Fibroblast of villous mesenchyme (primary cell): ENCODE measurements at places on chromosomes 12 and 14. TPM values are rescaled to one million over a fixed set of nuclear protein-coding genes. Genes with fewer than 3 reads are reported as not detected.

The ESRRB gene
- not detected in 2 replicates for total RNA-seq

The AKAP5 gene
- total RNA-seq: 1.9 and 3.0 TPM in 2 replicates

The MMP17 gene
- 8.6 and 13.9 TPM in 2 replicates for total RNA-seq

The LRP6 gene
- total RNA-seq: 50.1 and 50.3 TPM in 2 replicates

The AQP2 gene
- not detected in 2 replicates for total RNA-seq
